ENCODE measurements at places on chromosomes 3 and 15. TPM values are rescaled to one million over a fixed set of nuclear protein-coding genes. Genes with fewer than 3 reads are reported as not detected.

Gene SUCNR1
- total RNA-seq: not detected

Gene SIDT1
- total RNA-seq: not detected

GRCh38 chr15:35448294-35448693 is 97.7 kb downstream of the DPH6 start:
- no peak for DNase-seq

GRCh38 chr3:156594219-156594683 is 39.3 kb upstream of the SSR3 start:
- DNase-seq: no peak

DNA sequence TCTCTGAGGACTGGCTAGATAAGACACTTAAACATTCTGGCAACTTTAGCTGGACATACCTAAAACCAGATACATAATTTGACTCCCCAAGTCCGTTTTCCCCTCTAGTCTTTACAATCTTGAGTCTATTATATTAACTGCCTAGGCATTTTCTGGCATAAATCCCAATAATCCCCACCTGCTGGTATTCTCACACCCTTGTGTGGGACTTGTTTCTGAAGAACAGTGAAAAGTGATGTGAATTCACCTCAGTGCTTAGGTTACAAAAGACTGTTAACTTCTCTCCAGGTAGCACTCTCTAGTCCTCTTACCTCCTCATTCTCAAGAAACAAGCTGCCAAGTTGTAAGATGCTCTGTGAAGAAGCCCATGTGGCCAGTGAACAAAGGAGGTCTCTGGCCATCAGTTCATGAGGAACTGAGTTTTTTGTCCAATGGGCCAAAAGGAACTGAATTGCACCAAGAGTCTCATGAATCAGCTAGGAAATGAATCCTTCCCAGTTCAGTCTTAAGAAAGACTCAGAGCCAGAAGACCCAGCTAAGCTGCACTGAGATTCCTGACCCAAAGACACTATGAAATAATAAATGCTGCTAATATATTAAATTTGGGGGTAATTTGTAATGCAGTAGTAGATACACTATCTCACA is 4.1 kb downstream of the OSBPL11 start:
- DNase-seq: no peak

DNA sequence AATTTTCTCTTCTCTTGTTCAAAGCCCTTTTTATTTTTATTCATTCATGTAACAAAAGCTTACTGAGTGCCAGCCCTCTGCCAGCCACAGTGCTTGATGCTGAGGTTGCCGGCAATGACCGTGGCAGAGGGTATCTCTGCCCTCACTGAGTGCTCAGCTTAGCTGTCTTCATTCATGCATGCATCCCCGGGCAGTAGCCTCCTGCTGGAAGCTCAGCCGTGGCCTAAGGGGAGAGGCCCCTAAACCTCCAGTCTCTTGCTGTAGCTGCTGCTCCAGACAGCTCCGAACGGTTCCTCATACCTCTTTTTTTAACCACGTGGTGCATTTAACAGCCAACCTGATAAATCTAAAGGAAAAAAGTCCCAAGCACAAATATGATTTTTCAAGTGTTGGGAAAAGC is 34.6 kb upstream of the CCDC66 start:
- no peak for DNase-seq
